GM23338 (cell line): ENCODE measurements at places on chromosomes 7 and 10.

DNA sequence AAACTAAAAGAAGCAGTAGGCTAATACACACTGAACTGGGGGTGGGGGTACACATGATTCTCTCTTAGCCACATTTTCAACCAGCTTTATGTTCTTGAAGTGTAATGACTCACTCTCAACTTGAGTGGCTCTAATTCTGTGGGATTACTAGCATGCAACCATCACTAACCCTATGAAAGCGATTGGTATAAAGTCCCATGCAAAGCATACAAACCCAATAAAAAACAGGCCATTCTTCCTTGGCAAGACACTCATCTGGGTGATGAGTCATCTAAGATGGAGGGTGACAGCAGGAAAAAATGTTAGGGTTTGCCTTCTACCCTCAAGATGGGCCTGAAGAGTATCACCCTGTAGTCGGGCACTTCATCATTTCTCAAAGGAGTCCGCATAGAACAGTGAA lies 14.9 kb upstream of the PON3 start:
- DNase-seq, result no peak

GRCh38 chr7:17029150-17029549 lies 147.4 kb upstream of the AGR3 start:
- DNase-seq, result no peak

- no peak for DNase-seq
Observed at GRCh38 chr10:34555653-34556052, 259.4 kb downstream of the PARD3 start.

GRCh38 chr10:70034232-70034631 lies 18.4 kb upstream of the MACROH2A2 start:
- DNase-seq, result no peak

DNA sequence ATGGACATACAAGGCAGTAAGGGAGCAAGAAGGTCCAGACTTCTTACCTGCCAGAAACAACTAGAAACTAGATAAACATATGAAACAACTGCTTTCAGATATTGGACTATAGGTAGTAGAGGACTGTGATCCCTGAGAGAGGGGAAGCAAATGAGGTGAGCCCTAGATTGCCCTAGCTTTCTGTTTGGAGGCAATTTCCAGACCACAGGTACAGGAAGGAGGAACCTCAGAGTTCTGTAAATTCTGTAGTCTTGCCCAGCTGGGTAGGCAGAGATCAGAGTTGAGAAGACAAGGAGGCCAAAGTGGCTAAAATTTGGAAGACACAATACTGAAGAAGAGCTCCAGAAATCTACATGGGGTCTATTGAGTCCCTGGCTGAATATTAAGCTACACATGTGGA lies 21.0 kb downstream of the CDK6 start:
- DNase-seq, result no peak

DNA sequence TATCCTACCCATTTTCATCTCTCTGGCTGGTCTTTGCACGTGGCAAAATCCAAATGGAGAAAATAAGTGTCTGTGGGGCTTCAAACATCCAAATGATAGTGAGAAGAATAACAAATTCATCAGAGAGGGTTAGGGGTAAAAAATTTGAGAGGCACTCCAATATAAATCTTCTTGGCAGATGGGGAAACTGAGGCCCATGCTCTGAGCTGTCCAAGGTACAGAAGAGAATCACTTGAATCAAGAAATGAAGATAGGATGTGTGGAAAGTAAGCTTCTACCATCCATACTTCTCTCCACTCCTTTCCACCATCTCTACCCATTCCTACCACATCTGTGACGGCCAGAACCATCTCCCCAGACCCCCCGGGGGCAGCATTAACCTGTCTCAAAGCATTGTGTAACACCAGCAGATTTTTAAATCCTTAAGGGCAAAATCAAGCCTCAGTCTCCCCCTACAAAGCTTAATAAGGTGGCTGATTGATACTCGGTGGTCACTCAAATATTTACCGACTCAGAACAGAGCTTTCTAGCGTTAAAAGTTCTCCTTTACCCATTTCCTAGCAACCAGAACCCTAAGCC lies 818 bp downstream of the GOT1 start:
- peak; percentile 35 for DNase-seq

- no peak for DNase-seq
Observed at GRCh38 chr7:55253188-55253587, 111.9 kb upstream of the LANCL2 start.

- peak; percentile 16 for DNase-seq
Observed at GRCh38 chr10:8035006-8035640, 19.4 kb upstream of the GATA3 start.

GRCh38 chr7:47430422-47430821 lies 151.5 kb downstream of the TNS3 start:
- DNase-seq, result no peak

DNA sequence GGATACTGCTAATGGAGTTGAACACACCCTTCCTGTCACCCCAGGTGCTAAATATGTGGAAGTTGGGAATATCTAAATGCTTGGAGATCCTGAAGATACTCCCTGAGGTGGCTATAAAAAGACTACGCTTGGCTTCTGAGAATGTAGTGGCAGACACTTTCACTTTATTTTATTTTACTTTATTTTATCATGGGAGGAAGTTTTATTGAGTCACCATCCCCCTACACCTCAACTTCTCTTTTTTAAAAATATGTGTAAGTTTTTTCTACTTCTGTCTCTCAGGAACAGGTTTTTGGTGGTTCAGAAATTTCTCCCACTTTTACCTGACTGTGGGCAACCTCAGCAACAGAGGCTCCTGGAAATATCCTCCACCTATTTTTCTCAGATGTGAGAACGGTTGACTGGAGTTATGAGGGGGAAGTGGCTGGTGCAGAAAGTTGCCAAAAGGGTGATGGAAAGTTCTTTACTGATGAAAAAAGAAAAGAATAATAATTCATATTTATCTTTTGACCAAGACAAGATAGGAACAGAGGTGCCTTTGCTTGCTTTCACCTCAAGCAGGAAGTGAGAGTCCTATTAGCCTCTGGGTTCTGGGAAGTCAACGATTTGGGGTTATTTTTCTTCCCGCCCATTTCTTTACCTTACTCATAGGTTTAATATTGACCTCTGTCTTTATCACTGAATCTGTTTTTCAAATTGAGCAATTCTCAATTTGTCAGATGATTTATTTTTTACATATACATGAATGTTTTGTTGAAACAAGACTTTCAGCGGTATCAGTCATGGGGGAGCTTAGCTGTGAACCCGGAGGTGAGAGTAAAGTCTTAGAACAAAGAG lies 103.6 kb downstream of the AHR start:
- no peak for DNase-seq

DNA sequence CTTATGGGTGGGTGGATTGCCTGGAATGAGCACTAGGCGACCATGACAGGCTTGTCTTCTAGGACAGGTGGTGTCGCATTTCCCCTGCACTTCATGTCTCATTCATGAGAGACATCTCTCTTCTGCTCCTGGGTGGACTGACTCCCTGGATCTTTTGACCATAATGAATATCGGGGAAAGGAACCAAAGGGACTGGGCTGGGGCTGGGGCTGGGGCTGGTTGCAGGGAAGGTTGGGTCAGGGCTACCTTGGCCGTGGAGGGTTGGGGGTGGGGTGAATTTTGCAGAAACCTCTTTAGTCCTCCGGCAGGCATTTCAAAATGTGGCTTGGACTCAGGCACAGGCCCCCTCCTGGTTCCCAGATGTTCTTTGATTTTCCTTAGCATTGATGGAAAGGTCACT lies 319.2 kb downstream of the ZNF716 start:
- no peak for DNase-seq

GRCh38 chr7:84162125-84162524 lies 32.5 kb downstream of the SEMA3A start:
- DNase-seq, result no peak

DNA sequence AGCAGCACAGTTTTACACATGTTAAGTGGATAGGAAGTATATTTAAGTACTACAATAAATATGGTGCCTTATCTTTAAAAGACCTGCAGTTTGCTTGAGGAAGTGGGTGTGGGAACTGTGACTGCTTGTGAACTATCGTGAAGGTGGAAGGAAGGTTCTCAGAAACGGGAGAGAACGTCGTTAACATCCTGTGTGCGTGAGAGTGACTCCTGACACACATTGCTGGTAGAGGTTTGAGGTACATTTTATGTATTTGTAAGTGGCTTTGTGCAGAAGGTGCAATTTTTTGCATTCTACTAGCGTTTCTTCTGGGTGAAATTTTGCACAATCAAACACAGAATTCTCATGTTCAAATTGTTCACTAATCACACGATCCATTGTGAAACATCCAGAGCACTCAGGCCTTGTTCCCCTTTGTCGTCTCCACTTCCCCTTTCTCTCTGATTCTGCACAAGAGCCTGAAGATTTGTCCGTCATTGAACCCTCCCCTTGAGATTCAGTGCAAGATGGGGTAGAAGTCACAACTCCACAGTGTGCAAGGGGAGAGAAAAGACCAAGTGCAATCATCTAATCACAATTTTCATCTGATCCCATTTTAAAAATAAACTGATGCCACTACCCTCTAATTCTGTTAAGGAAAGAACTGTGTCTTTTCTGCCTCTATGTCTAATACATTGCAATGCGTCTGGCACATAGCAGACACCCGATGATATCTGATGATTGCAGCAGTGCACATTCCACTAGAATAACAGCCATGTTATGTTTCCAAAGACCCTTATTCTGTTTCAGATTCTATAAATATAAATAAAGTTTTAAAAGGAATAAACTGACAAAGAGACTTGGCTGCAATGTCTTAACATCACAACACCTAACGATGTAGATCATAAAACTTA lies 279.9 kb downstream of the NEBL start:
- DNase-seq, result no peak
